ENCODE measurements at places on chromosomes 6 and 20. TPM values are rescaled to one million over a fixed set of nuclear protein-coding genes. Genes with fewer than 3 reads are reported as not detected.

TMX4 gene
- total RNA-seq = 34.0 TPM

ARHGAP40 gene
- not detected for total RNA-seq

TMC2 gene
- 1.5 TPM for total RNA-seq

POLR1C gene
- 16.7 TPM for total RNA-seq

GNAS-AS1 gene
- not detected for total RNA-seq

GLP1R gene
- total RNA-seq = 0.17 TPM

ZNF165 gene
- 0.88 TPM for total RNA-seq

CLPSL2 gene
- not detected for total RNA-seq

OPN5 gene
- not detected for total RNA-seq

MAP3K4 gene
- 36.7 TPM for total RNA-seq

TRIM15 gene
- total RNA-seq = not detected

PDYN gene
- not detected for total RNA-seq

SIRPD gene
- total RNA-seq = 7.8 TPM

STX11 gene
- total RNA-seq = 42.6 TPM

VSX1 gene
- not detected for total RNA-seq

ELOVL2 gene
- total RNA-seq = not detected

ZSCAN12 gene
- total RNA-seq = 3.4 TPM

C6orf141 gene
- 1.9 TPM for total RNA-seq

ID4 gene
- total RNA-seq = 10.0 TPM

RBPJL gene
- not detected for total RNA-seq

All from subcutaneous adipose tissue (tissue), 4 donors.